Right atrium auricular region (tissue), 2 donors: ENCODE measurements at places on chromosomes 1 and 21. TPM values are rescaled to one million over a fixed set of nuclear protein-coding genes. Genes with fewer than 3 reads are reported as not detected.

ADAM30 gene
- total RNA-seq = not detected

CCDC28B gene
- total RNA-seq = 9.5 TPM

CD52 gene
- 4.9 TPM for total RNA-seq

DNA sequence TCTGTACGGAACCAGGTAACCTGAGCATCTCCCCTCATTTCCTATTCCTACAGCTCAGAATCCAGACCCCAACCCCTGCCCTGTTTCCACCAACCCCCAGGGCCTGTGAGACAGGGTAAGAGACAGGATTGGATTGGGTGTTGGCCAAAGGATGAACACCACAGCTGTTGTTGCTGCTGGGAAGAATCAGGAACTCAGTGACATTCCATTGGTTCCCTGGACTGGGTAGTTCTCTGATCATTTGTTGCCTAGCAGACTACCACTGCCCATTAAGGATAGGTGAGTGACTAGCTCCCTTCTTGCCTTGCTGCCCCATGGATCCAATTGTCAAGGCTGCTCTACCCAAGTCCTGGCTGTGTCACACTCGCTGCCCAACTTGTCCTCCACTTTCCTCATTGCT lies 10.0 kb downstream of the NCSTN start:
- no peak overlapping the region for H3K27ac ChIP-seq
- H3K36me3 ChIP-seq = peaks cover 97% of the 10 kb centered on the region

DNA sequence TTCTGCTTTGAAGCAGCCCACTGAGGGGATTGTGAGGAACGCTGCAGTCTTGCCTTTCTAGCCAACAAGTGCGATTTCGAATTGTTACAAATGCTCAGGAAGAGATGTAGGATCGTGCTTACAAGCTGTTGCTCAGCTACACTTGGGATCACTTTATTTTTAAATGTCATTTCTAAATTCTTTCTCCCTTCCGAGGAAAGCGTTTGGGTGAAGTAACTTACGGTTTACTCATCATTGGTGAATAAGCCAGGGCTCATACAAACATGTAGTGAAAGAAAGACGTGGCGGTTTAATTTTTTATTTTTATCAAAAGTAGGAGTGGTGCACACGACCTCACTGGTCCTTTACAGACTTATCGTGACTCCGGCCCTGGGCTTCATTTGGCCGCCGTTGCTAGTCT lies 386.6 kb downstream of the KIF26B start:
- H3K27me3 ChIP-seq = no peaks in the 10 kb centered on the region
- no peak overlapping the region for H3K4me3 ChIP-seq
- no peaks in the 10 kb centered on the region for H3K4me1 ChIP-seq
- H3K36me3 ChIP-seq = no peaks in the 10 kb centered on the region

DNA sequence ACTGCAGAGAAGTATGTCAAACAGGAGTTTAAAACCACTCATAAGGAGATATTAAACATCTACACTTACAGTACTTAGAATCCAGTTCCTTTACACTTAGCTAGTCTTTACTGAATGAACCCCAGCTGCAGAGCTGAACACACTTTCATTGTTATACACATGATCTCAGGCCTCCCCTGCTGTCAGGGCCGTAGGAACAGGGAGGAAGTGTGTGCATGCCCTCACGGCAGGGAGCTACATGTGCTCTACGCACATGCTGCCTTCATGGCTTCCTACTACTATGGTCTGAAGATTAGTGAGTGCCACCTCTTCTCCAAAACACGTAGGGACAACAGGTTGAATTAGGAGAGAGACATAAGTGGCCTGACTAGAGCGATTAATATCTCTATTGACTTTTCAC lies 191.5 kb downstream of the SIPA1L2 start:
- no peak for DNase-seq

GRCh38 chr1:50354813-50355212 lies 68.4 kb downstream of the DMRTA2 start:
- no peaks in the 10 kb centered on the region for H3K4me1 ChIP-seq
- peaks cover 9% of the 10 kb centered on the region for H3K27me3 ChIP-seq
- H3K27ac ChIP-seq = no peak overlapping the region
- no peak for DNase-seq
- H3K36me3 ChIP-seq = no peaks in the 10 kb centered on the region

- no peak overlapping the region for H3K27ac ChIP-seq
- H3K4me1 ChIP-seq = no peaks in the 10 kb centered on the region
- H3K36me3 ChIP-seq = no peaks in the 10 kb centered on the region
Observed at GRCh38 chr1:92985101-92985500, 23.8 kb upstream of the DIPK1A start.

DNA sequence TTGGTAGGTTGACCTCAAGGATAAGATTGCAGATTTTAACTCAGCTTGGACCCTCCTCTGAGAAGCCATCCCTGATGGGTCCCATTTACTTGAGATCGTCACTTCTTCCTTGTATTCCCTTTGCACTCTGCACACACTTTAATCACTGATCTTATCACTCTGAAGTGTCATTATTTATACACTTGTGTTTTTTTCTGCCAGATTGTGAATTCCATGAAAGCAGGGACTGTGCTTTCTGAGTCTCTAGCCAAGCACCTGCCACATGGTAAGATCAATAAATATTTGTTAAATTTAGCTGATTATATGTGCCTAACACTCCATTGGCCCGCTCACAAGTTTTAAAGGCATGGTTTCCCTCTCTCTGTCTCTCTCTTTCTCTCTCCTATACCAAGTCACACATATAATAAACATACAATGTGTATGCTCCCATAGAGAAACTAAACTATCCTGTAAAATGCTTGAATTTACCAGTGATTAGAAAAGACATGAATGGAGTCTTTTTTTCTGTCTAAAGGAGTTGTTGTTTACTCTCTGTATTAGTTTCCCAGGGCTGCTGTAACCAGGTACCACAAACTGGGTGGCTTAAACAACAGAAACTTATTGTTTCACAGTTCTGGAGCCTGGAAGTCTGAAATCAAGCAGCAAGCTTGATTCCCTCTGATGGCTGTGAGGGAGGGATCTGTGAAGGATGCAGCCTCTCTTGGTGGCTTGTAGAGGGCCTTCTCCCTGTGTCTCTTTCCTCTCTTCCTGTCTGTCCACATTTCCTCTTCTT lies 105.2 kb upstream of the GADD45A start:
- no peaks in the 10 kb centered on the region for H3K4me1 ChIP-seq
- H3K36me3 ChIP-seq = no peaks in the 10 kb centered on the region

DNA sequence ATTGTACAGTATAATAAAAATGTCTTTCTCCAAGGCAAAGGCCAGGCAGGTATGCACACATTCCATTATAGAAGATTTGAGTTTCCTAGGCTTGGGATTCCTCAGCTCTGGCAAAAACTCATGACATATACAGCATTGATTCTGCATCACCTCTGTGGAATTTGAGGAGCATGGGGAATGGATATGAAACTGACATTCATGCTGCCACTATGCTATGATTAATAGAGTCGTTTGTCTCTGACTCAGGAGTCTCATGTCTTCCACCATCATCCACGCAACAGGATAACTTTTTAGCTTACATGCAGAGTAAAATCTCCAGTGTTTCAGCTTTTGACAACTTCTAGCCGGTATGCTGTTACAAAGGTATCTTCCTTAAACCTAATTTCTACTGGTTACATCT lies 49.8 kb upstream of the ADORA3 start:
- H3K27ac ChIP-seq = no peak overlapping the region
- no peaks in the 10 kb centered on the region for H3K4me1 ChIP-seq
- no peaks in the 10 kb centered on the region for H3K36me3 ChIP-seq
- no peaks in the 10 kb centered on the region for H3K27me3 ChIP-seq
